ENCODE measurements at places on chromosomes 16 and 17. TPM values are rescaled to one million over a fixed set of nuclear protein-coding genes. Genes with fewer than 3 reads are reported as not detected.

The TNFRSF17 gene
- total RNA-seq: not detected

The MAP2K6 gene
- 1.5 TPM for total RNA-seq

The SLC12A3 gene
- not detected for total RNA-seq

The DNAH9 gene
- total RNA-seq: under 0.01 TPM

The HBQ1 gene
- not detected for total RNA-seq

The AOC3 gene
- total RNA-seq: 0.20 TPM

The TBC1D28 gene
- not detected for total RNA-seq

The RAB34 gene
- total RNA-seq: 146 TPM

The KIFC3 gene
- 14.7 TPM for total RNA-seq

The SOST gene
- total RNA-seq: not detected

The ABCA9 gene
- 22.7 TPM for total RNA-seq
